SJCRH30 (cell line): ENCODE measurements at places on chromosomes 3 and 15.

- no peak overlapping the region for H3K27ac ChIP-seq
- no peaks in the 10 kb centered on the region for H3K36me3 ChIP-seq
- H3K4me3 ChIP-seq = no peak overlapping the region
- no peaks in the 10 kb centered on the region for H3K27me3 ChIP-seq
- DNase-seq = no peak
These were observed 17.9 kb upstream of the ANKRD28 start for GRCh38 chr3:15815696-15816095.

DNA sequence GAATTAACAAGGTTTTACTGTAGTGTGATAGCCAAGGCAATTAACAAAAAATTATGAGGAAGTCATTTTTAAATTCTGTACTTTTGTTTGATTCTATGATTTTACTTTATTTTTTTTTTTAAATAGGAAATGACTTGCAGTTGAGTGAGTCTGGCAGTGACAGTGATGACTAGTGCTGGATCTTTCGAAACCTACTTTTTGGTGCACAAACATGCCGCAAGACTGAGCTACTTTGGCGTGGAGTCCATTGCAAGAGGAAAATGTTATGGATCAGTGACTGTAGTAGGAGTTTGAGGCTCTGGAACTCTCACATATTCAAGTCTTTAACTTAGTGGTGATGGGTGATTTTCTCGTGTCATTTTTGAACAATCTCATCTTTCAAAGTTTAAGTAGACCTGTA lies 11.6 kb downstream of the EAF1 start:
- no peaks in the 10 kb centered on the region for H3K4me1 ChIP-seq
- H3K27ac ChIP-seq = no peak overlapping the region
- H3K4me3 ChIP-seq = no peak overlapping the region
- H3K36me3 ChIP-seq = peaks cover 43% of the 10 kb centered on the region
- H3K27me3 ChIP-seq = no peaks in the 10 kb centered on the region

- no peak overlapping the region for H3K27ac ChIP-seq
- H3K4me3 ChIP-seq = no peak overlapping the region
- no peaks in the 10 kb centered on the region for H3K36me3 ChIP-seq
- no peaks in the 10 kb centered on the region for H3K27me3 ChIP-seq
These were observed 73.4 kb upstream of the ANKRD34C start for GRCh38 chr15:79209116-79209515.

DNA sequence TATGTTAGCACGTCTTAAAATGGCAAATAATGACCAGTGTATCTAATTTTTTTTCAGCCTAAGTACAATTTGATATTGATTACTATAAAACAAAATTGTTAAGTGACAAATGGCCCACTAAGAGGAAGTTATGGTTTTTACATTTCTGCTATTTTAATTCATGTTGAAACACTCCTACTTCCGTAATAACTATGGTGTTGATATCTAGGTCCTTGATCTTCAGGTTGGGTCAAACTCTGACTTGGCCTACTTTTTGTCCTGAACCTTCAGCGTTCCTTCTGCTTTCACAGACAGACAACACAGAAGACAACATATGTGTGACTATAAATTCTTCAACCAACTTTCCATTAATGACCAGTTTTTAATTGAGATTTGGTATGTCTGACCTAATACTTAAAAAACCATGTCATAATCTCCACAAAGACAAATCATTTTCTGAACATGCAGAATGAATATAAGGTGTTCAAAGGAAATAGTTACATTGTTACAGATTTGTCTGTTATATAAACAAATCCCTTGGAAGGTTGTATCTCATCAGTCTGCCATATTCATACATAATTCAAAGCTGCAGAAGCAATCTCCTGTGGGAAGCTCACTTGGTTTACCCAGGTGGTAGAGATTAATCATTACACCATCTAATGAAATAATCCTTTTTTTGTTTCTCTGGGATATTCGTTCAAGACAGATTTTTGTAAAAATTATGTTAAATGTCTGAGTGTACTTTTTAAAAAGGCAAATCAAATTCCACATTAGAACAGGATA lies 92.1 kb upstream of the TSPAN3 start:
- H3K27me3 ChIP-seq = no peaks in the 10 kb centered on the region; the same call in 1 of the 2 replicates
- DNase-seq = no peak
- no peaks in the 10 kb centered on the region for H3K4me1 ChIP-seq
- H3K27ac ChIP-seq = no peak overlapping the region

GRCh38 chr3:137768361-137769321 lies 4.5 kb downstream of the SOX14 start:
- no peaks in the 10 kb centered on the region for H3K4me1 ChIP-seq
- no peaks in the 10 kb centered on the region for H3K36me3 ChIP-seq
- DNase-seq = no peak
- peaks cover 9% of the 10 kb centered on the region for H3K27me3 ChIP-seq
- H3K27ac ChIP-seq = no peak overlapping the region
